Stimulated activated CD8-positive, alpha-beta memory T cell treated with anti-CD3 and anti-CD28 coated beads, Interleukin-2, amount 100 ng/mL, for 1 hour (primary cell): ENCODE measurements at places on chromosomes 13 and 19.

DNA sequence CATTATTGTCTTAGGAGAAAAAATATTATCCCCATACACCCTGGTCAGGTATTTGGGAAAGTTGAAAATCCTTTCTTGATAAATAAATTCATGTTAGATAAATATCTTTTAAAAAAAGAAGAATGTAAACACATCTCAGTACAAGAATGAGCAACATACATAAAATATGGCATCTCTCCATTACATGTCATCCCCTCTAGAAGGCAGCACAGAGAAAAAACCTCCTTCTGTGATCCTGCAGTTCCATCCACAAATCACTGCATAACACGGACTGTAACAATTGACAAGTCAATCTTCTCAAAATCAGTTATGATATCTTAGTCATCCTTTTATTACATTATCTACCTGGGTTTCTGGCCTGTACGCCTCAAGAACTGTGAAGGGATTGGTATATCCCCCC lies 683.9 kb upstream of the KLHL1 start:
- DNase-seq, result no peak

DNA sequence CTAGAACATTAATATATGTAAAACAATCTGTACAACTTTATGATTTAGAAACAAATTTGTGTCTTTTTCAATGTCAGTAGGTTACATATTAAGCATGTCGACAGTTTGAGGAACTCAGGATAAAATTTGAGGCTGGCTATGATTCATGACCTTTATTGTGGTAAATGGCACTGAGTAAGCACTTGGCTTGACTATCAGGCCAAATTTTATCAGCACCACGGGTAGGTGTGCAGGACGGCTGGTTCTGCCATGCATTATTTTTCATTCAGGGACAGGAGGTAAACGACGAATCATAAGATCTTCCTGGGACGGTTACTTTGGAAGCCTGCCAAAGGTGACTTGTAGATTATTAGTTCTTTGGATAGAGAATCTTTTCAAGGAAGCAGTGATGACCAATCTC lies 19.9 kb upstream of the CYP4F8 start:
- DNase-seq, result no peak

DNA sequence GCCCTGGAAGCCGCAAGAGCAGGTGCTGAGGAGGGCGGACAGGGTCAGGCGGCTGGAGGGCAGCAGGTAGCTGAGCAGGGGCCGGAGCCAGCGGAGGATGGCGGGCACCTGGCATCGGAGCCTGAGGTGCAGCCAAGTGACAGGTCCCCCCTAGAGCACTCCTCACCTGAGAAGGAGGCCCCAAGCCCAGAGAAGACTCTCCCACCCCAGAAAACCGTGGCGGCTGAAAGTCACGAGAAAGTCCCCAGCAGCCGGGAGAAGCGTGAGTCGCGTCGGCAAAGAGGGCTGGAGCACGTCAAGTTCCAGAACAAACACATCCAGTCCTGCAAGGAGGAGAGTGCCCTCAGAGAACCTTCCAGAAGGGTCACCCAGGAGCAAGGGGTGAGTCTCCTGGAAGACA lies 20.5 kb upstream of the USE1 start:
- DNase-seq, result no peak

DNA sequence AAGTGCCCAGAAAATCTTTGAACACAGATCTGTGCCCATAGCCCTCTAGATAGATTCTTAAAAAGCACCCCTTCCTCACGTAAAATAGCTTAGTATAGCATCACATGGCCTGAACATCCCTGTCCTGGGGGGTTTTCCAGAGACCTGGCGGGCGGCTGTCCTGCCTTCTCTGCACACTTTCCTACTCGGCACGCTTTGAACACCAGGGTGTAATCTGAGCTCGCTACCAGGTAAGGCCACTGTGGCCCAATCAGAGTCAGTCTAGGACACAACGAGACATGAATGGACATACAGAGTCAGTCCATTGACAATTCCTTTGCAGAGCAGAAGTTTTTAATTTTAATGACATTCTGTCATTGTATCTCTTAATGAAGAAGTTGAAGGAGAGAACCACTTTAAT lies 8.1 kb downstream of the CYP2A13 start:
- DNase-seq, result no peak

GRCh38 chr13:71306821-71307220 lies 560.2 kb downstream of the DACH1 start:
- no peak for DNase-seq

- DNase-seq, result no peak
Observed at GRCh38 chr19:1469255-1470054, 9.6 kb downstream of the C19orf25 start.

GRCh38 chr19:5676772-5677105 lies 3.6 kb downstream of the MICOS13 start:
- DNase-seq, result no peak

DNA sequence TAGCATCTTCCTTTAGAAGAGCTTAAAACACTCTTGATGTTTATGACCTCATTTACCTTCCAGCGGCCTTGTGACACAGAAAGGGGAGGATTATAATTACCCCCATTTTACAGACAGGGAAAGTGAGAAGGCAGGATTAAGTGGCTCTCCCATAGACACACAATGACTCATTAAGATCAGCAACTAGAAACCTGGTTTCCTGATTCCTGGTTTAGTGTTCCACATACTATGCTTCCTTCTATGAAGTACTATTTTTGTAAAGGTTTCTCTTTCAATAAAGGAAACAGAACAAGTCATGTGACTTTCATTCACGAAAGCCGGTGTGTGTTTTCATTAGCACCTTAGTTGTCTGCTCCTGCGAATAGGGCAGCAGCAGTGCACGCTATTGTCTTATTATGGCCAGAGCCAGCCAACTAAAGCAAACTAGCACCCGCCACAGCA lies 8.3 kb downstream of the IRS2 start:
- DNase-seq, result no peak
